ENCODE measurements at places on chromosomes 16 and 17.

DNA sequence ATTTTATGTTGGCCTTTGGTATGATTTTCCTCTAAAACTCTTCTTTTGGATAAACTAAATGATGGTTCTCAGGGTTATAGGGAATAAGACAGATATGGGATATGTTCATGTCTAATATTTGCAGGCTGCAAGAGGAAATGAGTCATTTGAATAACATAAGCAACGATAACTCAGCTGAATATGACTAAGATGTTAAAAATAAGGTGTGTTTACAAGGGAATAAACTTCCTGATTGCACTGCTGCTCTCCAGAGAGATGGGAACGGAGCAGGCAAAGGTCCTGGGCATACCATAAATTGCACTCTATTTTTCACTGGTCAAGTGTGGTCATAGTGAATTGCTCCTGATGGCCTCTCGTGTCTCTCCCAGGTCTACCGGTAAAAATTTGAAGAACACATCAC lies 666.2 kb downstream of the TOX3 start:
- peak; percentile 96 for DNase-seq

- DNase-seq = no peak
Observed at GRCh38 chr17:50587571-50587970, 27.1 kb downstream of the CACNA1G start.

GRCh38 chr17:35046740-35047283 lies 16.7 kb downstream of the RFFL start:
- no peak for DNase-seq

DNA sequence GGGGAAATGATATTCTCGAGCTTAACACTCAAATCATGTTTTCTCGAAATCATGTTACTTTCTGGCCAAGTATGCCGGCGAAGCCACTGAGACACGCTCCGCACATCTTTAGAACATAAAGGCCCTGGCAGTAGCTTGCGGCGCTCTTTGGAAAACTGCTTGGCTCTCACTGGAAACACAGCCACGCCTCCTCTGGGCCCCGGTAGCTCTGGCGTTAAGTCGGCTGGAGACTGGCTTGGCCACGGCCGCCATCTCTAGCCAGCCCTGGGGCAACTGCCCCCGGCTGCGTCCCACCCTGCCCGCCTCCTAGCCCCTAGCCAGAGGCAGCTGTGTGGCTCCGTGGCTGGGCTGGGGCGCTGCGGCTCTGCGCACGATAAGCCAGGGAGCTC lies 9.2 kb upstream of the BAIAP2 start:
- DNase-seq = no peak

- DNase-seq = no peak
Observed at GRCh38 chr17:55806745-55807495, 56.1 kb downstream of the PCTP start.

DNA sequence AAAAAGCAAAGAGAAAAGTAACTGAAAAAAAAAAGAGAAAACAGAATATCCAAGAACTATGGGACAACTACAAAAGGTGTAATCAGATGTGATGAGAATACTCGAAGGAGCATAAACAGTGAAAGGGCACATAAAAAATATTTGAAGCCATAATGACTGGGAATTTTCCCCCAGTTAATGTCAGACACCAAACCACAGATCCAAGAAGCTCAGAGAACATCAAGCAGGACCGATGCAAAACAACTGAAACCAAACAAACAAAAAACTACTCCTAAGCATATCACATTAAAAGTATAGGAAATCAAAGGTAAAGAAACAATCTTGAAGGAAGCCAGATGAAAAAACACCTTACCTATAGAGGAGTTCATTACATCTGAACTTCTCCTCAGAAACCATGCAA lies 27.6 kb upstream of the IRX5 start:
- no peak for DNase-seq

- DNase-seq = no peak
Observed at GRCh38 chr17:64786337-64786736, 124.2 kb upstream of the SMURF2 start.

GRCh38 chr16:8630255-8630953 lies 8.9 kb downstream of the METTL22 start:
- no peak for DNase-seq

- DNase-seq = peak; percentile 75
Observed at GRCh38 chr17:63774141-63774968, at the start of gene DDX42. TSS of gene DDX42 (plus strand) at chr17:63774170. CDS start at chr17:63787050, 12,880 bp downstream.

DNA sequence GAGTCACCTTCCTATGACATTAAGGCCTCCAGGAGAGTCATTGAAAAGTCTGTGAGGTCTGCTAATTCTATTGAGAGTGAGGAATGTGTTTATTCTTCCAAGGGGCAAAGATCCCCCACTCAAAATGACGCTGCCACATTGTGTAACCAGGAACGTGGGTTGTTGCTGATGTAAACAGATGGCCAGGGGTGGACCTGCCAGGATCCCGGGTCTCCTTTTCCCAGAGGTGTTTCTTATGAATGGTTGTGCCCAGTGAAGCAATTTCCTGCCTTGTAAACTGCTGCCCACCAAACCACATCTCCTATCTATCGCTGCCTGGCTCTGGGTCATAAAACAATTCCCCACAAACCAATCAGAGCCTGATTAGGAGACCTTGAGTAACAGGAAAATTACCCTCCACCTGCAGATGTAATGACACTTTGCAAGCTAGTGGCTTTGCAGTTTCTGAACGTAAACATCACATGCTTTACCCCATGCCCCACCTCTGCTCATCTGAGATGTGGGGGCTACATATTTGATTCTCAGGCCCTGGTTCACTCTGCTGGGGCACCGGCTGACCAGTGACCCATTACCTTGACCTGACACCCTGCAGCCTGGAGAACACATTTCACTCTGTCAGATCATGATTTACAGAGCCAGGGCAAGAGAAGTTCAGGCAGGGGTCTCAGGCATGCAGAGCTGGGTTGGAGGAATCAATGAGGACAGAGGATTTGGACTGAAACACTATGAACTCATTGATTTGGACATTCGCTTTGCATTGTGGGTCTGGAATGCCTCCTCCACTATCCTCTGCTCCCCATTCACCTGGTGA lies 33.1 kb upstream of the DDX52 start:
- DNase-seq = peak; percentile 81

GRCh38 chr17:71329310-71330098 lies 791.3 kb upstream of the SOX9 start:
- peak; percentile 46 for DNase-seq

DNA sequence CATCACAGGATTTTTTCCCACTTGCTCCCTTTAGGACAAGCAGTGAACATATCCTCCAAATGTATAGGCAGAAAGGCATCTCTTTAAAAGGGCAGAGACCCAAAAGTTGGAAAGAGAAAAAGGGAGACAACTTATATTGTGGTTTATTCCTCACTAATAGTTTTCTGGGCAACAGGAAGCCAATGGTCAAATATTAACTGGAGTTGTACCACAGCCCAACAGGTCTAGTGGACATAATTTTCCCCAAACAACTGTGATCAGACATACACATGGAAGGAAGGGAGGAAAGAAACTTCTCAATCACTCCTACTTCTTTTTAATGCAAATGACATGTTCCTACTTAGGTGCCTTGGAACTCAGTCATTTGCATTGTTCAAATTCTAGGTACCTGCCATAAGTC lies 78.4 kb downstream of the SOX9 start:
- DNase-seq = no peak

GRCh38 chr17:55524440-55525220 lies 13.4 kb upstream of the SMIM36 start:
- DNase-seq = no peak

GRCh38 chr16:66399930-66400329 lies 27.2 kb upstream of the BEAN1 start:
- no peak for DNase-seq
